ENCODE measurements at places on chromosomes 13 and 19. TPM values are rescaled to one million over a fixed set of nuclear protein-coding genes. Genes with fewer than 3 reads are reported as not detected.

DNA sequence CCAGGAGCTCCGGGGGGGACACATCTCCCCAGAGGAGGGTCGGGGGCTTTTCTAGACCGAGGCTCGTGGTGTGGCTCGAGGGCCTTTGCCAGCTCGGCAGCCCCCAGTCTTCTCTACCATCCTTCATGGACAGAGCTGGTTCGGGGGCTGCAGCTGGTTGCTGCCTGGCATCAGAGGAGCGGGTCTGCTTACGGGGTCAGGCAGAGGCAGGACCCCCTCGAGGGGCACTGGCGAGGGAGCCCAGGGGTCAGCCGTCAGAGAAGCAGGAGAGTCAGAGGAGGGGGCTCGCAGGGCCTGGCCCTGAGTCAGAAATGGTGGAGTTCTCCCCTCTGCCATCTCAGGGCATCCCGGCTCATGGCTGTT lies 123.5 kb downstream of the KDM4B start:
- DNase-seq: no peak

- DNase-seq: no peak
Measured at GRCh38 chr13:93539914-93540313, 313.3 kb downstream of the GPC6 start.

DNA sequence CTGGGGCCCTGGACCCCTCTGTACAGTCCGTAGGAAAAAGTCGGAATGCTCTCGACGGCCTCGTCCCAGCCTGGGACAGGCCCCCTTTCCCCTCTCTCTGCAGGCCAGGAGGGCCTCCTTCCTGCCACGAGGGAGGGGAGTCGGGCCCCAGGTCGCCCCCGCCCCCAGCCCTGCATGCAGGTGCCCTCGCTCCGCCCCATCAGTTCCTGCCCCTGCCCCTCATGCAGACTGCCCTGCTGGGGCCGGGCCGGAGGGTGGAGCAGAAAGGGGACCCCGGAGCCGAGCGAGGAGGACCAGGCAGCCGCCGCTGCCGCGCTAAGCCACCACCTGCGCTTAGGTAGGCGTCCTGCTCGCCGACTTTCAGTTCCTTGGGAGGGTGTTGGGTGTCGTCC lies 7.3 kb downstream of the LYL1 start:
- DNase-seq: no peak

DNA sequence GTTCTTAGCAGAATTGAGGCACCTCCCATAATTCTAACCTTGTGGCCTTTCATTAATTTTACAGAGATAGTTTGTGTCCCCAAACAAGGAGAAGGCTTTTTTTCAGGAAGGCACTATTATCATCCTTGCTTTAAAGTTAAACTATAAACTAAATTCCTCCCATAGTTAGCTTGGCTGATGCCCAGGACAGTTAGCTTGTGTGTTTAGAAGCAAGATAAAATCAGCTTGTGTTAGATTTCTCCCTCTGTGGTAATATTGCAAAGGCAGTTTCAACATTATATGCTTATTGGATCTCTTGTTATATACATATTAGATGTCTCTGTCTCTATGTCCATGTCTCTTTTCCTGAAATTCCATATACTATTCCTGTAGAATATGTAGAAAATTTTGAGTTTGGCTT lies 342.7 kb downstream of the TBC1D4 start:
- DNase-seq: no peak

- no peak for DNase-seq
Measured at GRCh38 chr13:83877651-83878355, 4.5 kb downstream of the SLITRK1 start.

GRCh38 chr13:112690283-112690929 lies 568 bp downstream of the ATP11A start:
- peak; percentile 25 for DNase-seq

DNA sequence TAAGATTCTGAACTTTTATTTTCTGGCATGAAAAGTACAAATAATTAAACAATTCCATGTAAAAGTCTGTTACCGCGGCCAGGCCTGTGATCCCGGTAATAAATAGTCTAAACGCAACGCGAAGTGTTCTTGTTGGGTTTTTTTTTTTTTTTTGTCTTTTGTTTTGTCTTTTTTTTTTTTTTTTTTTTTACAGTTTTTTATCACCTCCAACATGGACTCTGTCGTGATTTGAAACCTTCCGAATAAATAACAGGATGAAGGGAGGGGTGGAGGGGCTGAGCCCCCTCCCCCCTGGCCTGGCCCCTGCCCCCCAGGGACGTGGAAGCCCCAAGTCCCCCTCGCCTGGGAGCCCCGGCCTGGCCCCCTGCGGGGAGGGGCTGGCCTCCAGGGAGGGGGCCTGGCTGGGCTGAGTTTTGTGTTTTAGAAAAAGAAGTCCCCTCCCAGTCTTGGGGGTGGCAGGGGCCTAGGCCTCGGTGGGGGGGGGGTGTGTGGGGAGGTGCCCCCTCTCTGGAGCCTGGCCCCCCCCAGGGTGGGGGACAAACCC lies 16.0 kb downstream of the PRKCSH start:
- DNase-seq: no peak

DNA sequence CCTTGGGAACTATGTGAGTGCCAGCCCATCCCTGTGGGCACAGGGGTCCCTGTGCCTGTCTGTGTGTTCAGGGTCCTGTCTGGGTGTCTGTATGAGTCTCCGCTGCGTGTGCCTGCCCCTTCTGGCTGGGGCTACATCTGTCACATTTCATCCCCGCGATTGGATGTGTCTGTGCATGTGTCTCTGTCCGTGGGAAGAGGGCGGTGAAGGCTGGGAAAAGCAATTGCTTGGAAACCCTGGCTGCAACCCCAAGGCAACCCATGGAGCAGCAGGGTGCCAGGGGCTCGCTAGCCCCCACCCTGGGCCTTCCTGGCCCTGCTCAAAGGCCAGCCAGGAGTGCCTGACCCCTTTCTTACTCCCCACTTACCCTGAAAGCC lies 1.4 kb downstream of the MAG start:
- no peak for DNase-seq

- DNase-seq: no peak
Measured at GRCh38 chr13:78382491-78382890, 220.9 kb downstream of the POU4F1 start.

The LSM4 gene
- total RNA-seq: 403 TPM

The SLC10A2 gene
- total RNA-seq: not detected

The HS6ST3 gene
- not detected for total RNA-seq

The MUC16 gene
- 0.02 TPM for total RNA-seq

The FUT3 gene
- not detected for total RNA-seq

The PLIN5 gene
- total RNA-seq: not detected
